ENCODE measurements at places on chromosomes 6 and 20.

- DNase-seq: no peak
Observed at GRCh38 chr6:125198398-125198937, 44.9 kb downstream of the TPD52L1 start.

DNA sequence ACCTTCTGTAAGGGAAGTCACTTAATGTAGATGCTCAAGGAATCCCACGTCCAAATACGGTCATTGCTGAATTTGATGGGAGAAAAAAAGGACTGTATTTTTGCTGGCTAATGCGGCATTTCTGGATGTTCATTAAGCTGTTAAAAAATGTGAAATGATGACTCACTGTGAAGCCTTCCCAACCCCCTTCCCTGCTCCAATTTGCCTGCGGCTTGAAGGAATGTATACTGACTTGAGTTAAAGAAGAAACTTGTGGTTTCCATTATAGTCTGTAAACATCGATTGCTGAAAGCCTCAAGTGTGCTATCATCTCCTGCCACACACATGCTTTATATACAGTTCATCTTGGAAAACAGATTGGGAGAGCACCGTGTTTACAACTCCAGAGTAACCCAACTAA, 249.1 kb upstream of the JAG1 start:
- no peak for DNase-seq

- no peak for DNase-seq
Observed at GRCh38 chr6:100035873-100036653, 42.0 kb upstream of the MCHR2 start.

DNA sequence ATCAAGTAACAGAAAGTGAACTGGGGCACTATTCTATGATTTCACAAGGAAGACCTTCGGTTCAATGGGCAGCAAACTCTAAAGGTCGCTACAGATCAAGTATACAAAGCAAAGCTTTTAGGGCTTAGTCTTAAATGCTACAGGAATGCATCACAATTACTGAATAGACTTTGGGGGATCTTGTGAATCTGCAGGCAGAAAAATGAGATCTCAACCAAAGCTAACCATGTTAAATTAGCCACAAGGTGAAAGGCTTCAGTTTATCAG, 98.0 kb upstream of the TMEM30A start:
- no peak for DNase-seq

- no peak for DNase-seq
Observed at GRCh38 chr6:2482773-2483172, 237.4 kb upstream of the GMDS start.

GRCh38 chr6:155449450-155450239, 6.0 kb downstream of the NOX3 start:
- no peak for DNase-seq

DNA sequence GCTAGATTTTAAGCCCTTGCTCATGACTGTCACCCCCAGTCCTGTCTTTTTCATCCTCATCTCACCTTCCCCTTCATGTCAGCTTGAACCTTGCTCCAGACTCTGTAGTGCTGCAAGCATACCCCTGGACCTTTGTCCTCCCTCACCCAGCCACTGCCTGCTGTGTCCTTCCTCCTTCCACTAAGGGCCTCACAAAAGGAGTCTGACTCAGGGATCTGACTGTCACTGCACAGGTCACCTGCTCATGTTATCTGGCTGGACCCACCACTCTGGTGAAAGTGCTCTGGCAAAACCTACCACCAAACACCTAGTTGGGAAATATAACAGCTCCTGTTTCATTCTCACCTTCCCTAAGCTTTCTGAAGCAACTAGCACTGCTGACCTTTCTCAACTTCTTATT, 151.4 kb downstream of the INSM1 start:
- DNase-seq: no peak

GRCh38 chr6:101784094-101784493, 390.6 kb downstream of the GRIK2 start:
- DNase-seq: no peak

DNA sequence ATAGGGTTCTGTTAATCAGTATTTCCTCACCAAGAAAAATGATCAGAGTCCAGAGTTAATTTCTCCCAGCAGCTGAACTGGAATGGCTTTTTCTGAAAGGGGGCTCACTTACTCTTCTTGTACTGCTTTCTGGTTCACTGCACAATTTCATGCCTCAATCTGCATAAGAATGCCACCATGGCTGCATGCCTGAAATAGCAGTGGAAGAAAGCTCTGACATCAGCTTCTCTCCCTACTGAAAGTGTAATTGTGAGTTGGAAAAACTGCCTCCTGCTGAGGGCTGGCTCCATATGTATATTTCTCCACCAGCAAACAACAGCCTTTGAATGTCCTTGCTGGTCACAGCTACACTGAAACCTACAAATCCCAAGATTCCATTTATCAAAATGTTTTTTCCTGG, 1027.2 kb upstream of the GJE1 start:
- DNase-seq: no peak

- DNase-seq: no peak
Observed at GRCh38 chr6:116764961-116765841, at the start of gene FAM162B. Gene FAM162B (minus strand): TSS chr6:116765719. CDS start chr6:116765576, 143 bp downstream.

- no peak for DNase-seq
Observed at GRCh38 chr6:45710304-45710821, 305.3 kb downstream of the CLIC5 start.

- no peak for DNase-seq
Observed at GRCh38 chr6:44250067-44250717, 3.3 kb downstream of the HSP90AB1 start.

DNA sequence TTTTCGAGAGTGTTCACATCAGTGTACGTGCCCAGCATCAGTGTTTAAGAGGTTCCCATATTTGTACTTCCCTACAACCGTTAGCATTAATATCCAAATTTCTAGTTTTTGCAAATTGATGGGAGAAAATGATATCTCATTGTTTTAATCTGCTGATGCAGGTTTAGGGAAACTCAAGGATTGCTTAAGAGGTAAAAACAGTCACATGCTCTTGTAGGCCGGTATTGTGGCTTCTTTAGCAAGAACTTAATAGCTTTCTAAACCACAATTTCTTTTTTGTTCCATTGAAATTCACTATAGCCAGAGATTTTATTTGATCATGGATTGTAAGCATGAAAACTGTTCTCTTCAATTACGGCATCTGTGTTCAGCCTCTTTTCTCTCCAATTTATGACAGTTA, 29.5 kb downstream of the BEND6 start:
- DNase-seq: no peak

GRCh38 chr20:58623579-58624473, 27.3 kb upstream of the STX16 start:
- DNase-seq: no peak

GRCh38 chr6:66897576-66897975, 1190.5 kb upstream of the EYS start:
- no peak for DNase-seq

DNA sequence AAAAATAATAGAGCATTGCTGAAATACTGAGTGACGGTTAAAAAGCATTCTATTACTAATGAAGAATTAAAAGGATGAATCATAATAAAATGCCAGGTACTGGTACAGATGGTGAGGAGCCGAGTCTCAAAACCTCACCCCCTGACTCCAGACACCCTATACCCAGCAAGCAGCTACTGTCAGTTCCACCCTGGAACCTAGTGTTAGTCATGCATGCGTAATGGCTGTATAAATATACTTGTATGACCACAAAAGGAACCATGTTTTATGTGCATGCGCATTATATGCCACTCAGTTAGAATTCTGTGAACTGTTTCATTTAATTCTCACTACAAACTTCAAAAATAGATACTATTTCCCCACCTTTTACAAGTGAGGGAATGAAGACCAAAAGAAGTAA, 568.7 kb upstream of the RNF217 start:
- DNase-seq: no peak

DNA sequence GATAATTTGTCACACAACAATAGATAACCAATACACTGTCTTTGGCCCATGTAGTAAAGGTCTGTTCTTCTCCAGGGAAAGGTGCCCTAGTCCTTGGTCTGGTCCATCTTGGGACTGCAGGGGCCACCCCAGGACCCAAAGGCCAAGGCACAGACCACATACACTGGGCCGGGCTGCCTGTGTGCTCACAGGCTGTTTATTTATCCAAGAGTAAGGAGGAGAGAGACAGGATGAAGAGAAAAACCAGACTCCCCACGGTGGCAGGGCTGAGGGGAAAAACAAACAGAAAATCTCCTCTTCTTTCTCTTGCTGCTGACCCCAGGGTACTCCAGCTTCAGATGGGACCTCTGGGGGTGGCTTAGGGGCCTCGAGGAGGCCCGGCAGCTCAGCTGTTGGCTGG, 6.5 kb upstream of the CDK5RAP1 start:
- no peak for DNase-seq

DNA sequence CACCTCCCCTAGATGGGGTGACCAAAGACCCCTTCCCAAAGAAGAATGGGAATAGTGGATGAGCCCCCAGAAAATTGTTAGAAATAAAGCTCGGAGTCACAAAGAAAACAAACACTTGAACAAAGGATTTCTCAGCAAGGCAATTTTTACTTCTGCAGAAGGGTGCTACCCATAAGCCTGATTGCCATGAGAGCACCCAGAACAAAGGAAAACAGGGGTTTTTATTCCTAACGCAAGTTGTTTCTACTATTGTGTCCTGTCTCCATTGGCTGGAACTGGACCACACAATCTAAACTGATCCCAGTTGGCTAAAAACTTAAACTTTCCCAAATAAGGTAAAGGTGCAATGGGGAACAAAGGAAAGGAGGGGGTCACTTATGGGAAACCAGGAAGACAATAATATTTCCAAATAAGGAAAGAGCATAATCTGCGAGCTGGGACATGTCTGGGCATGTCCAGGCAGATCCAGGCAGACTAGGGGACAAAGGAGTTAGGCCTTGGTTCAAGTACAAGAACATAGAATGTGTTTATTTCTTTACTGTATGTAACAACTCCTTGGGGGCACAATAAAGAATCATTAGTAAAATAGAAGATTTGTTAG, 20.0 kb downstream of the HLA-B start:
- DNase-seq: no peak

- DNase-seq: no peak
Observed at GRCh38 chr6:6350696-6351095, 30.2 kb upstream of the F13A1 start.

GRCh38 chr20:51429144-51429482, 113.4 kb downstream of the NFATC2 start:
- no peak for DNase-seq

- no peak for DNase-seq
Observed at GRCh38 chr6:141688916-141689315, 443.8 kb upstream of the GJE1 start.

All from immature natural killer cell (primary cell).